ENCODE measurements at places on chromosomes 7 and 10.

DNA sequence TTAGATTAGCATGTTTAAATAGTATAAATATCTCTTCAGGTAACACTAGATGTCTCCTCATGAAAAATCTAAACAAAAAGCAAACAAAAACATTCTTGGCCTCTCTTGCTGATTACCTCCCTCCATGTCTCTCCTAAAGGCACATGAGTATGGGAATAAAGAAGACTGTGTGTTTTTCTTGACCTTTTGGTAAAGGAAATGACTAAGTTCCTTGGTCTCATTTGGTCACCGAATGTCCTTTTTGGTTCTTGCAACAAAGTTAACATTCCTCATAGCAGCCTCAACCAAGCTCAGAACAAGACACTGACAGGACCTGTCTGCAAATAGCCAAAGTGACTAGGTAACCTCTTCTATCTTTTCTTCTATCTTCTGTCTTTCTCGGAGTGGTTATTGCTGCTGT is 35.5 kb downstream of the POM121L12 start:
- DNase-seq: no peak

DNA sequence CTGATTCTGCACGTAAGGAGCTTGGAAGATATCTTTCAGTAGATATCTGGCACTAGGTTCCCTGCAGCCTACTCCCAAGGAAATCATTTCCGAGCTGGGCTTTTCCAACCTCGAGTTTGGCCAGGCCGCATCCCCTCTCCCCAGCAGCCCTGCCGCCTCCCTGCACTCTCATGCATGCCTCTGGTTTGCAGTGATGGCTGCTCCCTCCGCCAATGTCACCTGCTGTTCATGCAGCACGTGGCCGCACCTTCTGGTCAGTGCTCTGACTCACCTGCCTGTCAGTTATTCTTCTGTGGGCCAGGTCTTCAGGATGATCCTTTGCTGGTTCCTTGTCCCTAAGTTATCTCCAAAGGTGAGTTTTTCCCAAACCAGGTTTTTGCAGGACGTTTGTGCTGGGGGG is 50.6 kb upstream of the RASGEF1A start:
- no peak for DNase-seq

DNA sequence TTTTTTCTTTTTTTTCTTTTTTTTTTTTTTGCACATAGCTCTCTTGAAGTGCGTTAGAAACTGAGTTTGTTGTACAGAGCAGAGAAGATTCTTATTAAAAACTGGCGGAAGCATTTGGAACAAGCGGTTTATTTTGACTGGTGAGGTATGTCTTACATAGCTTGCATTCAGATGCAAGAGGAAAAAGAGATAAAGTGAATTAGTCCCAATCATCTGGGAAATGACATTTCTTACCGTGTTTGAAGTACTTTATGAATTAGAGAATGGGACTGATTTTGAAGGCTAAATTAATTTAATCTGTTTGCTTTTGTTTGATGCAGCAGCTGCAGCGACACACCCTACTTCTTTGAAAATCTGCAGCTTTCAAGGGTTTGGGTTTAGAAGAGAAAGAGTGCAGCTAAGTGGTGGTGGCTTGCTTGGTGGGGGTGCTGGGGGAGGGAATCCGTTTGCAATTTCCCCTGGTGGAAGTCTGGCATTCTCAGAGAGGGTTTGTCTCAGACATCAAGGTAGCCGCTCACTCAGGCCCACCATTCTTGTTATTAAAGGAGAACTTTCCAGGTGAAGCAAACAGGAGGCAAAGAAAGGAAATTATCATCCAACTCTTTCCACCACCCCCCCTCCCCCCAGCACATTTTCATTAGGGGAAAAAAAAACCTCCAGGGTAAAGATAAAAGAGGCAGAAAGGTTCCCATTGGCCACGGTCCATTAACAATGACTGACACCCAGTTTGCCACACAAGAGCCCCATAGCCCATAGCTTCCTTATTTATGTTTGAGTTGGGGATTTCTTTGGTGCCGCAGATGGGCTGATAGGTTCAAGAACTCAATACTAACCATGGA is 231.7 kb downstream of the SKIDA1 start:
- DNase-seq: no peak

DNA sequence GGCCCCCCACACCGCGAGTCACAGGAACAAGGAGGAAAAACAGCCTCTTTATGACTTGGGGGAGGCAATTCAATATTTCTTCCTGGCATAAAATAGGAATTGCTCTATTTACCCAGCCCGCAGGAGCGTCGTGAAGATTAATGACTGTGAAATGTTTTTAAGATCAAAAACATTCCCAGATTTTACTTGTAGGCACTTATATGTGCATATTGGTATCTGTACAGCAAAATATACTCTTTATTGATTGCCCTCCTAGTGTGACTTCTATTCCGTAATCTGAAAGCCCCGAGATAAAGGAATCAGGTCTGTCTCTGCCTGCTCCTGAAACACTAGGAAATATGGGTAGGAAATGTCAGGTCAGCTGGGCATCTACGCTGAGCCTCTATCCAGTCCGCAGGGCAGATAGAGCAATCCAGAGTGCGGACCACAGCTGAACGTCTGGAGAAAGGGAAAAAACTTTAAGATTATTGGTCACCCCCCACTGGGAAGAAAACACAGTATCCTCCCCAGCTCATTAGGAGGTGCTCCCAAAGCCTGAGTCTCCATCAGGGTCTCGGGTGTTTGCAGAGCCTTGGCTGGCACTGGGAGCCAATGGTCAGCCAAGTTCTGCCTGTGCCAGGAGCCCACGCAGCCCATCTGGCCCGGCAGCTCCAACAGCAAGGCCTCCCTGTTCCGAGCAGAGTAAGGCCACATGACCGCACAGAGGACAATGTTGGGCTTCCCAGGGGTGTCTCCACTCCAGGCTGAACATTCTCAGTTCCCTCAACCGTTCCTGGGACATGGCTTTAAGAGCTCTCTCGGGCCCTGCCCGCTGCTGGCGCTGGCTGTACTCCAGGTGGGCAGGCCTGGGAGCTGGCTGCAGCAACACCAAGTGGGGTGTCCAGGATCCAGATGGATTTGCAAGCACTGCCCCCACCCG is 7.7 kb downstream of the CTBP2 start:
- DNase-seq: no peak

GRCh38 chr7:132869166-132869861 is 212.6 kb downstream of the CHCHD3 start:
- DNase-seq: no peak

DNA sequence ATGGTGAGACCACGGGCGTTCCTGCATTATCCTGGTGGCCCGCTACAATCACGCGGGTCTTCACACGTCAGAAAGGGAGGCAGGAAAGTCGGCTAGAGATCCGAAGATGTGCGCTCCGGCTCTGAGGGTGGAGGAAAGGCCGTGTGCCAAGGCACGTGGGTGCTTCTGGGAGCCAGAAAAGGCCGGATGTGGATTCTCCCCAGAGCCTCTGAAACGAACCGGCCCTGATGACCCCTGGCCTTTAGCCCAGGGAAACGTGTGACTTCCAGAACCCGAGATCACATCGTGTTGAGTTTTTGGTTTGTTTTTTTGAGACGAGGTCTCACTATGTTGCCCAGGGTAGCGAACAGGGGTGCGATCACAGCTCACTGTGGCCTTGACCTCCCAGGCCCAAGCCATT is 244.2 kb downstream of the ELFN1 start:
- DNase-seq: no peak

DNA sequence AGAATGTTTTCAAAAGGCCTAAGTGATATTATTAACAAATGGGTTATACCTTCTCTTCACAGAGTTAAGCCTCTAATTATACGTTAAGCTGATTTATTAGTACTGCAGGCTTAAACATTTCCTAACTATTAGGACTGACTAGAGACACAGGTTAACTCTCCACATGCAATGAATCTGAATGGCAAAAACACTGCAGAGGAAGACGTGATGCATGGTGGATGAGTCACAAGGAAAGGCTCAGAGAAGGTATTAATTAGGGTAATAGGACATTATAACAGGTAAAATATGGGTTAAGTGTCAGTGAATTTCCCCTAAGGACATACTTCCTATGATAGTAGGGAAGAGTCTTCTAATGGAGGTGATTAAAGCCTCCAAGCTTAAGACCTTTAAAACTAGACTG is 24.7 kb upstream of the SEM1 start:
- DNase-seq: no peak

DNA sequence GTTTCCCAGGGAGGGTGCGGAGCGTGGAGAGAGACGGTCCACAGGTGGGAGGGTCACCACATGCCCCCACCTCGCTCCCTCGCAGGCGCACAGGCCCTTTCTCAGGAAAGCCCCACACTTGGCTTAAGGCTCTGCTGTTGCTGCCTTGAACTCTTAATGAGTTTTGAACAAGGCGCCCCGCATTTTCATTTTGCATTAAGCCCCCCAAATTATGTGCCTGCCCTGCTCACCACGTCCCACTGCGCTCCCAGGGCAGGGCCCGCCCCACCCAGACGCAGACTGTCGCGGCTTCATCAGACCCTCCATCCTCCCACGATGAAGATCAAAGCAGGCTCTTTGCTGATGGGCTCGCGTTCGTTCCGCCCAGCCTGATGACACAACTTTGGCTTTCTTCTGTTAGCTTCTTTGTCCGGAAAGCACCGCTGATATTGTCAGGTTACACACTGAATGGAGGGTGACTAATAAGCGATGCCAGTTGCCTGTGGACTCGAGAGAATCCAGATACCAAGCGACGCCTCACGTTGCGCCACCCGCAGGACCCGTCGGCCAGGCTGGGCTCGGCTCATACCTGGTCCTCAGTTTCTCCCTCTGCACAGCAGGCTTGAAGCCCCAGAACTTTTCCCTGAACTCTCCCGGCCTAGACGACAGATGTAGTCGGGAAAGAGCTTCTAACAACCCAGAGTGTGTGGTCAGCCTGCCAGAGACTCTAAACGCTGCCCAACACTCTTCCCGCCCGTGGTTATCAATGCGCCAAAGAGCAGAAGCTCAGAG is 9.5 kb downstream of the CALML3 start:
- DNase-seq: no peak

DNA sequence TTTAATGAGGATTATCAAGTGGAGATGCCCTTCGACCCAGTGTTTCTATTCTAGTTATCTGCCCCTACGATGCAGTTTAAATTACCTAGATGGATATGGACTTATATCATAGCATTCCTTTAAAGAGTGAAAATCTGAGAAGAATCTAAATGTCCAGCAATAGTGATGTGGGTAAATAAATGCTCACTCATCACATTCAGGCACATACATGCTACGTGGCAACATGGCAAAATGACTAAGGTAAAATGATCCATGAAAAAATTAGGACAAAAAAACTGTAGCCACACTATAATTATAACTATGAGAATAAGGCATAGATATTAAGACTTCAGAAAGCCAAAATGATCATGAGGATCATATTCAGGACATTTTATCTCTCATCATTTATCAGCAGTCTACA is 82.4 kb upstream of the PDE1C start:
- no peak for DNase-seq

DNA sequence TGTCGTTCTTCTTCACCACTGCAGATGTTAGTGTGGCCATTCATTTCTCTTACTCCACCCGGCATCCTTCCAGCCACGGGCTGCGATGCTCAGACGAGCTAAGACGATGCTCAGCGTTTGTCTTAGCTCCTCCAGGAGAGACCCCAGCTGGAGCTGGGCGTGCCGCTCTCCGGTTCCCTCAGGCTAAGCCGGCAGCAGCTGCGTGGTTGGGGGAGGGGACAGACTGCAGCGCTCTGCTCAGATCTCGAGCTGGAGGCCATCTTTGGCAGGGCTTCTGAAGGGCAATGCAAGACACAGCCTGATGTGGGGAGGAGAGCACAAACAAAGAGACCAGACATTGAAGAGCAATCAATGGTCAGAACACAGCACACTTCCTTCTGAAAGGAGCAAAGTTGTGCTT is 4.8 kb downstream of the INA start:
- DNase-seq: no peak

- DNase-seq: no peak
Measured at GRCh38 chr10:129694691-129695243, 227.7 kb downstream of the MGMT start.

DNA sequence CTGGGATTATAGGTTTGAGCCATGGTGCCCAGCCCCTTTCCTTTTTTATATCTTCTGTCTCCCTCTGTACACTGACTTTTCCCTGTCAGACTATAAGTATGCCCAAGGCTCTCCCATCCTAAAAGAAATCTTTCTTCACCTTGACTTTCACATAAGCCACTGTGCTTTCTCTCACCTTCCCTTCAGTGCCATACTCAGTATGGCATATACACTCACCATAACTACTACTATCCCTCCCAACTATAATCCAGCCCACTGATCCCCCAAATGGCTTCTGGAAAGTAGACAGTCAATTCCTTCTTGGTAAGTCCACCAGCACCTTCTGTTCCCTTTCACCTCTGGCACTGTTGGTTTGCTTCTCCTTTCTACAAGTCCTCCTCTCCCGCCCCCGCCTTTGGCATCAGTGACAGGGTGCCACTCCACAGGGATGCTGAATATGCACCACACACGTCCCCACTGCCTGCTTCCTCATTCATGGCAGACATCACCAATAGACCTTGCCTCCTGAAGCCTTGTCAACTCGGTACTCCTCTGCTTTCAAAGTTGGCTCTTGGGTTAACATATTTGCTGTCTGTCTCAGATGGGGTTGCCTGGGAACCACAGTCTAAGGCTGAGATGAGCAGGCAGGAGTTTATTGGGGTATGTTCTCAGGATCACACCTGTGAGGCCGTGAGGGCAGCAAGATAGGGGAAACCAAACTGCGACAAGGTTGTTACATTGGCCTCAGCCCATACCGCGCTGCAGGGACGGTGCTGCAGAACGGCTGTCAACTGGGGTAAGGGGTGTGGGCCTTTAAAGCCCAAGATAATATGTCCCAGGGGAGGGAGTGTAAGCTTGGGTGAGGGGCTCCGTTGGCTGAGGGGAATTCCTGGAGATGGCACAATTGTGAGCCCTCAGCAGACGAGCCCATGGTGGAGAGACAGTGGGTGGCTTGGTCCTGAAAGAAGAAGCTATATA is 7.2 kb upstream of the PSAP start:
- no peak for DNase-seq

DNA sequence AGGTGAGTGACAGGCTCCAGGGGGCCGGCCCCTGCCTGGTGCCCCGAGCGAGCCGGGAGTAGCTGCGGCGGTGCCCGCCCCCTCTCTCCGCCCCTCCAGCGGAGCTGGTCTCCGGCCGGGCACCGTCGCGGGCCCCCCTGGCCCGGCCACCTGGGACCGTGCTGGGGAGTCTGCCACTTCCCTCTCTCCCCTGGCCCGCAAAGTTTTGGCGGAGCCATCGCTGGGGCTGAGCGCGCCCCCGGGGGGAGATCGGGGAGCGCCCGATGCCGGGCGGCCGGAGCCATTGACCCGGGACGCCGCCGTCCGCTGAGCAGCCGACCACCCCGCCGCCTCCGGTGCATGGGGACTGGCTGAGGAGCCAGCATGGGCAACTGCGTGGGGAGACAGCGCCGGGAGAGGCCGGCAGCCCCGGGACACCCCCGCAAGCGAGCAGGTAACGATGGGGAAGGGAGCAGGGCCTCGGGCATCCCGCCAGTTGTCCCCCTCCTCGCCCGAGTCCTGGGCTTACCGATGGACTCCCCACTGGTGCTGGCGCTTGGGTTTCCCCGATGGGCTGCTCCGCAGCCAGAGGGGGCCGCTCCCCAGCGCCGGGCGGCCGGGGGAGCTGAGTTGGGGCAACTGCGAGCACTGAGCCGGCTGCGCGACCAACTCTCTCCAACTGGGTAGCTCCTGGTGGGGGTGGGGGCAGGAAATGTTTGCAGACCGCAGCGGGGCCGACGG is at the start of gene UBTD1:
Gene UBTD1 (plus strand): TSS at position 84 of the 720 bp plus-strand sequence. CDS start 280 bp downstream, at position 364.
- peak; percentile 60 for DNase-seq
